ENCODE measurements at places on chromosomes 2 and 18.
A peak's percentile ranks its signal among the peaks of the same experiment; 100 is the strongest.

GRCh38 chr2:65128297-65129190, 1.4 kb downstream of the RAB1A start:
- peak; percentile 69 for DNase-seq

GRCh38 chr2:195779491-195779890, 122.5 kb downstream of the SLC39A10 start:
- DNase-seq: no peak

GRCh38 chr2:156864325-156864724, 393.2 kb upstream of the GALNT5 start:
- no peak for DNase-seq

DNA sequence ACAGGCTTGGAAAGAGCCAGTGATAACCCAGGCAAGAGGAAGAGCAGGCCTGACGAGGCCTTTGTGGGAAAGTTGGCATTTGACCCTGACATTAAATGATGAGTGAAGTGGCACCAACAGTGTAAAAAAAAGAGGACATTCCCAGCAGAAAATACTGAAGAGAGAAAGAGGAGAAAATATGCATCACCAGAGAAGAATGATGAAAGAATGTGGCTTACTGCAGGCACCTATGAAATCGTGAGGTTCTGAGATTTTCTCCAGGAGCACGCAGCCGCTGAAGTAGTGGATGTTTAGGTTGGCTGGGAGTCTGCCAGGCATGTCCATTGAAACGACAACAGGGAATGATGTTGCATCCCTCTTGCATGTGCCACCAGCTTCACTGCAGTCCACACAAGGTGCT, 13.8 kb downstream of the EHD3 start:
- DNase-seq: no peak

DNA sequence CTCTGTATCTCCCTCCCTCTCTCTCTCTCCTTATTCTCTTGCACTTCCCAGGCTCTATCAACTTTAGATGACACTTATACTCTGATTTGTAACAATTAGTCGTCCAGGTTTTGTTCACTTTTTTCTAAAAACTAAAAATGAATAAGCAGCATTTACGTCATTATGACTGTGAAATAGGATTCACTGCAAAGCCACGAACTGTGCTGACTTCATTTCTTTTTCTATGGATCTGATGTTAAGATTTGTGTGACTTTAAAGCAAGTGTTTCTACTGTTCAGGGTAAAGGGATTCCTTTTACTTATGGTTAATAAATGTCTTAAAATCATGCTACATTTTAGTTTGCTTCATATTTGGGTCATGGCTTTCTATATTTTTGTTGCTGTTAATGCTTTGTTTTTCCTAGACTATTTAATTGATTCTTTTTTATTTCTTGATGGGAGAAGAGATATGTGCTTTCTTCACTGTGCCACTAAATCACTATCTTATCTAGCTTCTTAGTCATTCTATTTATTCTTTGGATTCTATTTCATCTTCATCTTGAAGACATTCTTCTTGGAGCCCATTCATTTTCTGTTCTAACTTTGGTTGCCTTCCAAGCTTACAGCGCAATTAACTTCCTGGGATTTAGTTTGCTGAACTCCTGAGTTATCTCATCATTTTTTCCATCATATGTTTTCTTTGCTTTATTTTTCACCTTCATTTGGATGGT, 480.4 kb upstream of the TRIB2 start:
- no peak for DNase-seq

- peak; percentile 56 for DNase-seq
These were observed 5.0 kb downstream of the SFTPB start for GRCh38 chr2:85662899-85663593.

GRCh38 chr18:53489266-53489665, 735.2 kb downstream of the MBD2 start:
- DNase-seq: no peak

GRCh38 chr2:125567100-125567499, 1088.9 kb upstream of the GYPC start:
- no peak for DNase-seq

GRCh38 chr2:156211318-156211717, 121.2 kb downstream of the NR4A2 start:
- no peak for DNase-seq

DNA sequence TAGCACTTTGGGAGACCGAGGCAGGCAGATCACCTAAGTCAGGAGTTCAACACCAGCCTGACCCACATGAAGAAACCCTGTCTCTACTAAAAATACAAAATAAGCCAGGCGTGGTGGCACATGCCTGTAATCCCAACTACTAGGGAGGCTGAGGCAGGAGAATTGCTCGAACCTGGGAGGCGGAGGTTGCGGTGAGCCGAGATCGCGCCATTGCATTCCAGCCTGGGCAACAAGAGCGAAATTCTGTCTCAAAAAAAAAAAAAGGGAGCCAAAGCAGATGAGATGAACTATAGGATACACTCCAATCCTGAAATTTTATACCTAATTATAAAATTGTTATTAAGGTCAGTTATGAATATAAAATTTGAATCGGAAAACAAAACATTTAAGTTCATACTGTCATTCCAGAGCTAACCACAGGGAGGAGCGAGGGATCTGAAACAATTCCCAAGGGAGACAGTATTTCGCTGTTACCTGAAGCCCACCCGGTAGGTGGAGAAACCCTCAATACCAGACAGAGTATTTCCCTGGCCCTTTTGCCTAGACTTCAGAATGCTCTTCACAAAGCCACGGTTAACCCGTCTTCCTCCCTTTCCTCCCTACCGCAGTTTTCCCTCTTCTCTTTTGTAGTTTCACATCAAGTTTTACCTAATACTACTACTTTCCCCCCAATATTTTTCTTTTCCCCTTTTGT, 1.4 kb downstream of the PPM1G start:
- no peak for DNase-seq

DNA sequence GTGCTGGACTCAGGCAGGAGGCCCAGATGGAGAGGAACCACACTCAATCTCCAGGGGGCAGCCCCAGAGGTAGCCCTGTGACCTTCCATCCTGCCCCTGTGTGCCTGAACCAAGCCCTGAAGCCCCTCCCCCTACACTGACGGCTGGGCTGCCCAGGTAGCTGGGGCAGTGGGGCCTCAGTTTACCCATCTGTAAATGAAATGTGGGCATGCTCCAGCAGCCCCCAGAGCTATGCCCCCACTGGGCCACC, 15.8 kb downstream of the CROCC2 start:
- no peak for DNase-seq

GRCh38 chr2:173076581-173077345, 1.1 kb downstream of the MAP3K20 start:
- DNase-seq: peak; percentile 85

GRCh38 chr2:3036432-3037125, 341.0 kb downstream of the EIPR1 start:
- peak; percentile 64 for DNase-seq

GRCh38 chr2:50781646-50782045, 250.3 kb downstream of the NRXN1 start:
- DNase-seq: no peak

GRCh38 chr2:14601156-14601770, 31.3 kb upstream of the LRATD1 start:
- no peak for DNase-seq

DNA sequence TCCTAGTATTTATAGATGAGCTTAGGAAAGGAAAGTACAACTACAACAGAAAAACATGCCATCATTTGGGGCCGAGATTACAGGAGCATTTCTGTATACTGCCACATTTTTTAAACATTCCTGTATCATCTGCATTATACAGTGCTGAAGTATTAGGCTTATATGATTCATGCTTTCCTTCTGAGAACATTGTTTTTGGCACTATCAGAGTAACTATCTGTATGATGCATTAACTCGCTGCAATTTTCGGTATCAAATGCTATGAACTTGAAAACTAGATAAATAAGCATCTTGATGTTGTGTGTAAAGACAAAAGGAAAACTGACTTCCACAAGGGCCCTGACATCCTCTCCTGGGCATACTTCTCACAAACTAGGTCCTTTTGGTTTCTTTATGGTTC, 102.0 kb downstream of the RIT2 start:
- no peak for DNase-seq

GRCh38 chr2:68974251-68974650, at the start of gene GKN1:
Gene GKN1 (plus strand): TSS chr2:68974636. CDS start chr2:68974678, 42 bp downstream.
- DNase-seq: no peak

DNA sequence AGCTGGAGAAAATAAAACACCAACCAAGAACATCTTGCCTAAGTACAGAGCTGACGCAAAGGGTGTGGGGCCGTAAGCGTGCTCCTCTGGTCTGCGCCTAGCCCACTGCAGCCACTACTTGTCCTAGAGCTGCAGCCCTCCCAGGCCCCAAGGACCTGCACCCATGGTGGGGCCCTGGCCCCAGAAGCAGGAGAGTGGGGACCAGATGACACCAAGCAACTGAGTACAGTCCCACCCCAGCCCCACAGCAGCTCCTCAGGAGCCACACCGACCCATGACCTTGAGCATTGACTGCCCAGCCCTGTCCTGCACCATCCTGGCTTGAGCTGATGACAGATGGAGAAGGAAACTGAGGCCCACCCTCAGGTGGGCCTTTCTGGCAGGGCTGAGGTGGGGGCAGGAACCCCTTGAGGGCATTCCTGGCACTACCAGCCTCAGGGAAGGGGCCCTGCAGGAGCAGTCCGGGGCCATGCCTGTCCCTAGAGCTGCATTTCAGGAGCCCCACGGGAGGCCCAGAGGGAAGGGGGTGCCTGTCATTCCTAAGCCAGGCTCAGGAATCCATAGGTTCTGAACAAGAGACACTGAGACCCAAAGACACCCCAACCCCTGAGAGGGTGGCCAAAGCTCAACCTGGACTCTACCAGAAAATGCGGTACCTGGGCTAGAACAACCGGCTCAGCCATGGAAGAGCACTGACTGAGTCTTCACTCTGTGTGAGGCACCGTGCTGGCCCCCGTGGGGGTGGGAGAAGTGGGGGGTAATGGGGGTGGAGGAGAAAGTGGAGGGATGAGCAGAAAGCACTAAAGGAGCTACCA, 4.9 kb downstream of the KIF1A start:
- no peak for DNase-seq

GRCh38 chr18:79792988-79793355, 4.8 kb upstream of the KCNG2 start:
- DNase-seq: no peak

DNA sequence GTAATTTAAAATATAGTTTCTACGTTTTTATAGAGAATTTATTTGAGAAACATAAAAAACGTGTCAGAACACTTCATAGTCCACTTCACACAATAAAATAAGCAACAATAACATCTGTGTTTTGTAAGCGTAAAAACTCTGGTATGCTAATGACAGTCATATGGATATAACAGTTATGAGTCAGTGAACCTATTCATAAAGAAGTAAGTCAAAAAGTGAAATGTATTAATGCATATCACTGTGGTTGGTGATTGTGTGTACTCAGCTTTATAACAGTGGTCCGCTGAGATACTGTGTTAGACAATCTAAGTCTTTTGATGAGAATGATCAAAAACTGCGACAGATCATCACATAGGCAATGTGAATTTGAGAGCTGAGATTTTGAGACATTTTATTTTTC, 153.2 kb downstream of the WDR7 start:
- DNase-seq: no peak

DNA sequence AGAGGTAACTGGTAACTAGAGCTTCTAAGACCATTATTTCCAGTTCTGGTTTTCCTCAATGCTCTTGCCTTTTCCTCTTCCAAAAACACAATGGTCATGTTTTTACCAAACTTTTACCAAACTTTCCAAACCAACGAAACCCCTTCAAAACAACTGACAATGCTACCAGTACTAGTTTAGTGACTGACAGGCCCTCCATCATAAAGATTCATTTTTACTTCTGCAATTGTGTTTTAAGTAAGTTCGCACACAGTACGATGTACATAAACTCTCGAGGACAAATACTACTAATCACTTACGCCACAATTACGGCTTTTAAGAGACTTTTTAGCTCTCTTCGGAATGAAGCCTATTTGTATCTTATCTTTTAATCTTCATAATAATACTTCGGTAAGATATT, 900 bp downstream of the C18orf32 start:
- no peak for DNase-seq

All from upper lobe of left lung (tissue), 6 donors.